ENCODE measurements at places on chromosomes 6 and 20.

DNA sequence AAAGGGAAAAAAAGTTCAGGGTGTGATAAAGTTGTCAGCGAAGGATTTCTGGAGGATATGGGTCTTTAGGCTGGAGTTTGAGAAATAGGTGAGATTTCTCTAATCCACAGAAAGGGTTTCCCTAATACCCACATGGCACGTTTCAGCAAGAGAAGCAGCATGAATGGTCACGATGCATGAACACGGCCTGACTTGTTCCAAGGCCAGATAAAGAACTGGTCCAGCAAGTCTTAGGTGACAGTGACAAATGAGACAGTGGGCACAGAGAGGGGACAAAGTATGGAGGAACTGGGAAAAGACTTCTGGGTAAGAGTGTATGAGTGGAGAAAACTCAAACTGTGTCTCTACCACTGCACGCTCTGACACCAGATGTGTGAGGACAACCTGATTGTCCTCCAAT, 262.0 kb upstream of the FOXQ1 start:
- DNase-seq: no peak

- DNase-seq: no peak
Observed at GRCh38 chr20:10898552-10898951, 224.8 kb upstream of the JAG1 start.

GRCh38 chr6:127300411-127300810, 33.7 kb downstream of the RNF146 start:
- DNase-seq: no peak

- DNase-seq: no peak
Observed at GRCh38 chr20:10643560-10643873, 30.3 kb downstream of the JAG1 start.

DNA sequence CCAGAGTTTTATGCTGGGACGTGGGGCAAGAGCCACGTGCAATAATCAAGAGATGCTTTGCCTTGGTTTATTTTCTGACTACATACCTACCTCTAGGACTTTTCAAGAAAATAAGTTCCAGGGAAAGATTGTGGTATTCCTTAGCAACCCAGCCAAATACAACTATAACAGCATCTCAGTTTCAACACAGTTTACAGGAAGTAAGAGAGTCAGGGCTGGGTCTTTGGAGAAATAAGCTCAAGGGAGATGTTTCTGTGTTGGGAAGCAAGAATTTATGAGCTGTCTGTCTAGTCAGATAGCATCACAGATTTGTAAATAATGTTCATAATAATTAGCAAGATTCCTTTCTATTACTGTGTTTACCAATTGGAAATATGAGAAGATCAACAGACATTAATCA, 35.1 kb downstream of the MAP3K5 start:
- DNase-seq: no peak

DNA sequence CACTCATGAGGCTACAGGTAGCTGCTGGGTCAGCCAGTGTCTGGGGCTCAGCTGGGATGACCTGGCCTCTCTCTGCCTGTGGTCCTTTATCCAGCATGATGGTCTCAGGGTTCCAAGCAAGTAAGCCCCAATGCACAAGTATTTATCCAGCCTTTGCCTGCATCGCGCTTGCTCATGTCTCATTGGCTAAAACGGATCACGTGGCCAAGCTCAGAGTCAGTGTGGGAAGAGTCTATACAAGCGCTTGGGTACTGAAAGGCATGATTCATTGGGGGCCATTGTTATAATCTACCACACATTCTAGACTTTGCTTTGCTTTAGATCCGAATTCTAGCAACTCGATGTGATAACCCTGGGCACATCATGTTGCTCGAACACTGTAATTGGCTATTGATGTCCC, 48.3 kb downstream of the PPP1R16B start:
- DNase-seq: no peak

DNA sequence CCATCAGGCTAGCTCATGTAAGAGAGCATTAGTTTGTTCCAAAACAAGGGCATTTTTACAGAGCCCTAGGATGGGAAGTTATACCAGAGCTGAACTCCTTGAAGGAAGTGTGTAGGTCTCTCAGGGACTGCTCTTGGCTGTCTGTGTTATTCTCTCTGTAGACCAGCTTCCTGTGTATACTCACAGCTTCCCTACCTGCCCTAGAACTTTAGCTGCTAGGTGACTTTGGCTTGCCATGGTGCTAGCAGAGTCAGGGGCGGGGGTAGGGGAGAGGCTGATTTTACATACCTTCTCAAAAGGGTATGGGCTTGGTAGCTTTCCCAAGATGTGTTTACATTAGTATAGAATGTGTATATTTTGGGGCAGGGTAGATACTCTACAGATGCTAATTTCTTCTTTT, 17.4 kb downstream of the MAPRE1 start:
- no peak for DNase-seq

- no peak for DNase-seq
Observed at GRCh38 chr6:33189625-33190448, 2.4 kb downstream of the COL11A2 start.

- no peak for DNase-seq
Observed at GRCh38 chr6:136740050-136740974, 52.0 kb downstream of the MAP3K5 start.

DNA sequence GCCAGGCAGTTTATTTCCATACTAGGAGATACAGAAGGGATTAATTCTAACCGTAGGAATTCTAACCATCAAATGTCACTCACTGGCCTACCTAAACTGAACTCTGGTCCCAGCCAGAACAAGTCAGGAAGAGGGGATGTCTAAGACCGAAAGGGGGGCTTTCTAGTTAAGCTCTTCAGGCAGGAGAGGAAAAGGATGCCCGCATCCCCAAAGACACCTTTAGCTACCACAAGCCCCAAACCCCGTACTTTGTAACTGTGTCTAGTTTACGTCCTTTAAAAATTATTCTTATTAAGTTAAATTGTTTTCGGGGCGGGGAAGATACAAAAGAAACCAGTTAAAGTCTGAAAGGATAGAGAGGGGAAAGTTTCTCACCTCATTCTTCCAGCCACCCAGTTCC, 1.2 kb upstream of the ZNF76 start:
- no peak for DNase-seq

- no peak for DNase-seq
Observed at GRCh38 chr20:48102076-48102787, 317.0 kb upstream of the SULF2 start.

DNA sequence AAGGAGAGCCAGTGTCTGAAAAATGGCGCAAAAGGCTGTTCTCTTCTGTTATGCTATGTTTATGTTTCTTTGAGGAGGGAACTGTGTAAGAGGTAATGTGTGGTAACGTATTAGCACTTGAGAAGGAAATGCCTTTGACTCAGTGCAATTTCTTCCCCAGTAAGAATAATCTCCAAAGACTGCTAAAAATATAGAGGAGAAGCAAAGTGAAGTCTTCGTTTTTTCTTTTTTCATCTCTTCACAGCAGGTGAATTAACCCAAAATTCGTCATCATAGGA, 47.1 kb upstream of the IFNGR1 start:
- DNase-seq: no peak

- peak; percentile 35 for DNase-seq
Observed at GRCh38 chr20:25294459-25295385, 46.8 kb downstream of the PYGB start.

DNA sequence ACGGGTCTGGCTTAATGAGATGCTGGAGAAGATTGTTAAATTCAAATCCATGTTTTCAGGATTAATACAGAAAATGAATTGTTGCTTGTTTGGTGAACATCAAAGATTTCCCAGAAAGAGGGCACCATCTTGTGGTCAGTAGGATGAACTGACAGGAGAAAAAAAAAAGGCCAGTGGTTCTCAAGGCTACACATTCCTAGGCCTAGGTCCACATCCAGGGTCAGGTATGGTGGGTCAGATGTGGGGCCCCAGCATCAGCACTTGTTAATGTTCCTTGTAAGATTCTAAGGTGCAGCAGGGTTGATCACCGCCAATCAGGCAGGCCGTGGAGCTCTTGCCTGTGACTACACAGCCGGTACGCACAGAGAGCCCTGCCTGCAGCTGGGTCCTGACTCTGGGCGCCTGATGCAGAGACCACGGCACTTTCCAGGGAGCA, 34.0 kb upstream of the FOXO3 start:
- DNase-seq: no peak

DNA sequence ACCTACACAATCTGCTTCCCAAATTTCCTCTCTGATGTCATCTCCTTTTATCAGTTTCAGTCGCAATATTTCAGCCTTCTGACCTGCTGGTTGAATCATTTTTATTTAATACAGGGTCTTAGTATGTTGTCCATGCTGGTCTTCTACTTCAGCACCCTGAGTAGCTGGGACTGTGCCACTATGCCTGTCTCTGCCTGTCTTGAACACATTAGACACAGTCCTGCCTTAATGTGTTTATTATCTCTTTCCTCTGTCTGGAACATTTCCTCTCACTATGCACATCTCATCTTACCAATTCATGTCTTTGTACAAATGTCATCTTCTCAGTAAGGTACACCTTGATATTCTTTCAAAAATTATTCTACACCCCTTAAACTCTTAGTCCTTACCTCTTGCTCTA, 106.5 kb downstream of the THEMIS start:
- DNase-seq: no peak

DNA sequence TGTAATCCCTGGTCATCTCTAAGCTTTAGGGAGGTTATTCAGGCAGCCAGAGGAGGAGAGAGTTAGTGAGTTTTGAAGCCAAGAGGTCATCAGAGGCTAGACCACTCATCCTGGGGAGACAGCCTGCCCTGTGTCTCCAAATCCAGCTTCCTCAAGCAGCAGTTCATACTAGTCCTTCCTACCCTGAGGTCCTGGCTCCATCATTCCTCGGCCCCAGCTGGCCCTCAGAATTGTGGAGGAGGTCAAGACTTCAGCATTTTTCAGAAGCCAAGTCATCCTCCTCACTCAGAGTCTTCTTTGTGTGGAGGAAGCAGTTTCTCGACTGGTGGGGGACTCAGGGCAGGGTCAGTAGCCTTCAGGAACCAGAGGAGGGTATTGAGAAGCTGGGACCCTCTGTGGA, 12.4 kb upstream of the KIAA1755 start:
- DNase-seq: no peak

GRCh38 chr6:47502920-47503319, 25.3 kb downstream of the CD2AP start:
- DNase-seq: no peak

GRCh38 chr6:52545406-52546119, 31.3 kb downstream of the TRAM2 start:
- no peak for DNase-seq

Data from HCT116 (cell line).